AG20443 (cell line): ENCODE measurements at places on chromosomes 2 and 18.

DNA sequence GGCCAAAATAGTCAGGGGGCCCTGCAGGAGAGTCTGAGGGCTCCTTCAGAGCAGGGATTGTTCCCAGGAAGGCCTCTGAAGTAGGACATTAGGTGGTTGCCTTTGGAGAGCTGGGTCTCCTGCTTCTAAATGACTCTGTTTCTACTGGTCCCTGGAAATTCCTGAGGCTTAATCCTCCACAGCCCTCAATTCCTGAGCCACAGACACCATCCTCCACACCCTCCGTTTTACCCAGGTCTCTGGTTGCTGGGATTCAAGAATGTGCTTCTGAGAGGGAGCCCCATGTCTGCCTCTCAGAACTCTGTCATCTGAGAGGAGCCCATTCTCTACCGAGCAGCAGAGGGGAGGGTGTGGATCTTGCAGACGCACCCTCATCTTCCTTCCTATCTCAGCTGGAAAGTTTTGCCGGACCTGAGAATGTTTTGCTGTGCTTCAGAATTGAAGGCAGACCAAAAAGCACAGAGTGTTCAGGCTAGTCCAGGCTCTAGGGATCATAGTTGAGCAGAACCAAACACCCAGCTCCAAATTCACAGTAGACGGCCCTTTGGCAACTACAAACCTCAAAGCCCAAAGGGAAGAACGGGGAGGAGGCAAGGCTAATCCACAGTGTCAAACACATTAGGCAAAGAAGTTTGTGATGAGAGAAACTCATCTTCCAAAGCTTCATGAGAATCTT, 8.1 kb downstream of the VIT start:
- DNase-seq, result peak; percentile 18

GRCh38 chr2:88707003-88707402, 15.5 kb downstream of the RPIA start:
- no peak for DNase-seq

DNA sequence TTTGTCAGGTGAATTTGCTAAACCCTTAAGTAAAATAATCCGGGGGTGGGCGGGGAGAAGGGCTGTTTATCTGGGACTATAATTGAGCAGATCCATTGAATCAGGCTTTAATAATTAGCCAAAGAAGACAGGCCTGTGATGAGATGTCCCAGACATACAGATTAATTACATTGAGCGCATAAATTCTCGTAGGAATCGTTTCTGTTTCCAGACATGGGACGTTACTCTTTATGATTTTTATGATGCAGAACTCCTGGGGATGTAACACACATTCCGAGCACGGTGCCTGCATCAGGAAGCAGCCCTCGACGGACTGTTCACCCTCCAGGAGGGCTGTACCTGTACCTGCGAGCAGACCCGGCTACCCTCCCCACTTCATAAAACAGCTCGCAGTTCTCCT, 88.9 kb downstream of the SMIM21 start:
- DNase-seq, result no peak

DNA sequence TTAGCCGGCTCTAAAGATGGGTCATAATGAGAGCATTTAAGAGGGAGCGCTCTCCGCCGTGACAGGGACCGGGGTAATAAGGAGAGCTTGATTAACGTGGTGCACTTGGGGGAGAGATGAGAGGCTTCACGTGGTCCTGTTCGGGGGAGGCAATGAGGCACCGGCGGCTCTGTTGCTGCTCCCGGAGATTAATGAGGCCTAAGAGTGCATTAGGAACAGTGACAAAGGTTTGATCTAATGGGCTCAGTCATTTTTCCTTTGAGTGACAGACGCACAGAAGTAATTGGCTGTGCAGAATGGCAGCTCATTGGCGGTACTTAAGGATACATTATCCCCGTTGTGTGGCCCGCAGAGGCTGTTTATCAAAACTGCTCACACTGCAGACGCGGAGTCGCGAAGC, 250.7 kb downstream of the GBX2 start:
- DNase-seq, result no peak

- DNase-seq, result no peak
Measured at GRCh38 chr2:221807706-221808105, 235.6 kb upstream of the EPHA4 start.

GRCh38 chr2:171893196-171893823, 734 bp downstream of the SLC25A12 start:
- DNase-seq, result peak; percentile 23

DNA sequence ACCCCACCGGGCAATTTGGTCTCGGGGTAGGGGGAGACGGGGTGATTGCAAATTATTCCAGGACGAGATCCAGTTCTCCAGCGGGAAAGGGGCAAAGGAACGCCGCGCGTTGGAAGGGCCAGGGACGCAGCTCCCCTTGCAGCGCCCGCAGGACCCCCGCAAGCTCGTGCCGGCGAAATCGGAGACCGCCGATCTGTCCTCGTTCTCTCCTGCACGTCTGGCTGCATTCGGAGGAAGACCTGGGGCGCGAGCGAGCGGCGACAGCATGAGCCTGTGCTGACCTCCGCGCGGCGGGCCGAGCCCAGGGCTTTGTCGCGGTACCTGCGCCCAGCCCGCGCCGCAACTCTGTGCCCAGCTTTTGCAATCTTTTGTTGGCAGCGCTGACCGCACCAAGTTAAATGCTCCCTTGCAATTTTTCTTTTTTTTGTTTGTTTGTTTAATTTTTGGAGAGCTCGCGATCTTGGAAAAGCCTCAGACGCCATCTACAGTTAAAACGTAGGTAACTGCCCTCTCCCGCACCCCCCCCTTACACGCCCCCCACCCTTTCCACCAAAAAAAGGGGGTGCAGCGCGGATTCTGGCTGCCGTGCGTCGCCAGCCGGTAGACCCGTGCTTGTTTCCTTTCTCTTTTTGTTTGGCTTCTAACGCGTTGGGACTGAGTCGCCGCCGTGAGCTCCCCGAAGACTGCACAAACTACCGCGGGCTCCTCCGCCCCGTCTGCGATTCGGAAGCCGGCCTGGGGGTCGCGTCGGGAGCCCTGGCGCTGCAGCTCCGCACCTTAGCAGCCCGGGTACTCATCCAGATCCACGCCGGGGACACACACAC, 667 bp downstream of the TRIB2 start:
- DNase-seq, result peak; percentile 60

DNA sequence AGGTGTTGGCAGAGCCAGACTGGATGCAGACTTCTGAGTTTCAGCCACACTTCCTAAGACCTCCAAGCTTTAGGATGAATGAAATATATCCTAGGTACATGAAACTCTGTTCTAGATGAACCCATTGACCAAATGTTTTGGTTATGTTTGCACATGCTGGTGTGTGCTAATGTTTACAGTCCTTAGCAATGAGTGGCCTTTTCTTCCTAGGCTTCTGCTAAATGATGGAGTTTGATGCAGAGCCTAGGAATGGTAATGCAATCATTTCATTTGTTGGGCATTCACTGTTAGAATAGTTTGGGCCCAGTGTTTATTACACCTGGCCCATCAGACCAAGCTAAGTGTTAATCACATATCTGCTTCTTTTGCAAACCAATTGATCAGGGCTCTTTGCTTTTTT, 464.7 kb downstream of the MEIS1 start:
- DNase-seq, result no peak

DNA sequence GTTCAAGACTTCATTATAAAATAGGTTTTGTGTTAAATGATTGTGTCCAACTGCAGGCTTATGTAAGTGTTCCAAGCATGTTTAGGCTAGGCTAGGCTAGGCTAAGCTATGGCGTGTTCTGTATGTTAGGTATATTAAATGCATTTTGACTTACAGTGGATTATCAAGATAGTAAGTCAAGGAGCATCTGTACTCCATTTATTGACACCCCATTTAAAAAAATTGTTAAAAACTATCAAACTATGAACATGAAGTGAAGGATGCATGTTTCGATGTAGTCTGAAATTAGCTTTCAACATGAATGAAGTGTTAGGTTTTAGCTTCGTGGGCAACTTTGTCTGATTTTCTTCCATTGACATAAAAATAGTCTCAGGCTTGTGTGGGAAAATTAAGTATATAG, 290.5 kb downstream of the PARD3B start:
- DNase-seq, result no peak

- no peak for DNase-seq
Measured at GRCh38 chr18:24019641-24020331, 5.2 kb downstream of the TTC39C start.

- DNase-seq, result no peak
Measured at GRCh38 chr2:10027660-10028330, 15.6 kb upstream of the KLF11 start.

- no peak for DNase-seq
Measured at GRCh38 chr2:109385506-109385905, 228.3 kb downstream of the SEPTIN10 start.

DNA sequence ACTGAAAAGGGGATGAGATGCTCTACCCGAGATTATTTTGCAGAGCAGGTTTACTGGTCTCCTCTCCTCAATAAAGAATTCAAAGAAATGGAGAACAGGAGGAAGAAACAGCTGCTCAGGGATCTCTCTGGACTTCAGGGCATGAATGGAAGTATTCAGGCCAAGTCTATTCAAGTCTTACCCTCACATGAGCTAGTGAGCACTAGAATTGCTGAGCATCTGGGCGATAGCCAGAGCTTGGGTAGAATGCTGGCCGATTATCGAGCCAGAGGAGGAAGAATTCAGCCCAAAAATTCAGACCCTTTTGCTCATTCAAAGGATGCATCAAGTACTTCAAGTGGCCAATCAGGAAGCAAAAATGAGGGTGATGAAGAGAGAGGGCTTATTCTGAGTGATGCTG, 60.0 kb downstream of the PIKFYVE start:
- DNase-seq, result no peak

GRCh38 chr2:68223419-68223818, 28.9 kb downstream of the PPP3R1 start:
- no peak for DNase-seq

- no peak for DNase-seq
Measured at GRCh38 chr2:80893711-80894110, 589.2 kb upstream of the LRRTM1 start.

DNA sequence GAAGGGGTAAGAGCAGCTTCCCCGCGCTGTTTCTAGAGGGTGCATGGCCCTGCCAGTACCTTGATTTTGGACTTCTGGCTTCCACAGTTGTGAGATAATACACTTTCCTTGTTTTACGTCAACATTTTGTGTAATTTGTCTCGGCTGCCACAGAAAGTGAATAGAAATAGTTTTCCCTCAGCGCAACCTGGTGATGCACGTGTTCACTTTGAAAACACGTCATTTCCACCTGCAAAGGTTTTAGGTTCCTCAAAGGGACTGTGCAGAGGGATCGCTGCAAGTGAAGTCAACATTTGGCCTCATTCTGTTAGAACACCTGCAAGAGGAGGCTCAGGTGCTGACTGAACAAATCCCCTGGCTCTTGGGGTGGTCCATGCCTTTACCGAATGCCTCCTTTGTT, 71.7 kb downstream of the LONRF2 start:
- DNase-seq, result no peak

DNA sequence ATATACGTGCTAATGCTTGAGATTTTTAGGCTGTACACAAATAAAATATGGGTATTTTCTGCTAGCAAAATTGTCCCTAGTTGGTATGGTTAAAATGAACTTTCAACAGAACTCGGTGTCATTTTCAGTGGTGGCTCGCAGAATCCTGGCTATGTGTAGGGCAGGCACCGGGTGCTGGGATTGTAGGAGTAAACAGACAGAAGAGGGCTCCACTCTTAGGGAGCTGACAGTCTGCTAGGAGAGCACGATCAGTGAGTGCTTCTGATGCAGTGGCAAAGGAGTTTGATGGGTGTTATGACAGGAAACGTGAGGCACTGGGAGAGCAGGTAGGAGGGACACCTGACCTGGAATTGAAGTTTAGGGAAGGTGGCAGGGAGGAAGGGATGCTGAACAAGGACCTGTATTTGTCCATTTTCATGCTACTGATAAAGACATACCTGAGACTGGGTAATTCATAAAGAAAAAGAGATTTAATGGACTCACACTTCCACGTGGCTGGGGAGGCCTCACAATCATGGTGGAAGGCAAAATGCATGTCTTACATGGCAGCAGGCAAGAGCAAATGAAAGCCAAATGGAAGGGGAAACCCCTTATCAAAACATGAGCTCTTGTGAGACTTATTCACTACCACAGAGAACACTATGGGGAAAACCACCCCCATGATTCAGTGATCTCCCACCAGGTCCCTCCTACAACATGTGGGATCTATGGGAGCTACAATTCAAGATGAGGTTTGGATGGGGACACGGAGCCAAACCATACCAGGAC, 105.4 kb upstream of the LCLAT1 start:
- DNase-seq, result no peak

DNA sequence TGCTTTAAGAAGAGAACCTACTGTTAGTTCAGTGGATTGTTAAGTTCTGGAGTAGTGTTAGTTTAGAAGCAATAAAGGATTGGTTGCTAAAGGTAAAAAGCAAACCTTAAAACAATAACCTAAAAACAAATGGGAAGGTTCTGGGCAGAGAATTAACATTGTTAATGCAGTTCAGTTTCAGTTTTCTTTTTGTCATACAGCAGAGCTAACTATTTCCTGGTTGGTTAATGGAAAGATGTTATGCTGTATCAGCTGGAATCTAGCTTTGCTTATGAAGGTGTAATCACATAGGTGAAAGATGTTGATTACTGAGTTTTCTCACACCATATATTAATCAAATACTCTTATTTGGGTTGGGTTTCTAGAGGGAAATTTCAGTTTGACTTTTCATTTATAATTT, 23.8 kb downstream of the SMAD4 start:
- DNase-seq, result no peak

- no peak for DNase-seq
Measured at GRCh38 chr2:1850031-1850430, 105.7 kb upstream of the PXDN start.

- no peak for DNase-seq
Measured at GRCh38 chr2:100416397-100416934, 1.0 kb downstream of the CHST10 start.

- DNase-seq, result peak; percentile 75
Measured at GRCh38 chr2:207423886-207424285, 105.9 kb upstream of the CREB1 start.

GRCh38 chr18:53909668-53910067, 314.8 kb downstream of the MBD2 start:
- DNase-seq, result peak; percentile 42

DNA sequence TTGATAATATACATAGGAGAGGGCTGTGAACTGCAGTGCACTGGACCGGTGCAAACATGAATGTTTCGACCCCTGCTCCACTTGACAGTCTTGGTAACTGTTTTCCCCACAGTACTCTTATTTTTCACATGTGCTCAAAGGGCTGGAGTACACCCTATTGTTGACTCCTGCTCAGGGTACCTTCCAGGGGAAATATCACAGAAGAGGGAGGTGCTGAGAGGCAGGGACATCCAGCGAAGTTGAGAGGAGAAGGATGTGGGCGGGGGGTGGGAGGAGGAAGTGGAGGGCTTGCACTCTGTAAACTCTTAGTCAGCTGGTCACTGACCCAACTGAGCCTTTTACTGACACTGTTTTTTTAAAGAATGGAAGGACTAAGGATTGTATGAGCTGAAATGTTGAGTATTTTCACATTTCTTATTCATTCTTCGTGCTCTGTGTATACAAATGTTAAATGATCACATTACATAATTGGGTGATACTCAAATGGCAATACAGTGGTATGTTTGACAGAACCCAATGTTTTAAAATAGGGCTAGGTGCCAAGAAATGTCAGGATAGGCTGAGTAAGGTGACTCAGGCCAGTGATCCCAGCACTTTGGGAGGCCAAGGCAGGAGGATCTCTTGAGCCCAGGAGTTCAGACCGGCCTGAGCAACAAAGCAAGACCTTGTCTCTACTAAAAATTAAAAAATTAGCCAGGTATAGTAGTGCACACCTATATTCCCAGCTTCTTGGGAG, 10.0 kb downstream of the INPP4A start:
- DNase-seq, result no peak

GRCh38 chr2:133748007-133748700, 179.9 kb upstream of the NCKAP5 start:
- no peak for DNase-seq
